ENCODE measurements at places on chromosomes 6 and 20.

DNA sequence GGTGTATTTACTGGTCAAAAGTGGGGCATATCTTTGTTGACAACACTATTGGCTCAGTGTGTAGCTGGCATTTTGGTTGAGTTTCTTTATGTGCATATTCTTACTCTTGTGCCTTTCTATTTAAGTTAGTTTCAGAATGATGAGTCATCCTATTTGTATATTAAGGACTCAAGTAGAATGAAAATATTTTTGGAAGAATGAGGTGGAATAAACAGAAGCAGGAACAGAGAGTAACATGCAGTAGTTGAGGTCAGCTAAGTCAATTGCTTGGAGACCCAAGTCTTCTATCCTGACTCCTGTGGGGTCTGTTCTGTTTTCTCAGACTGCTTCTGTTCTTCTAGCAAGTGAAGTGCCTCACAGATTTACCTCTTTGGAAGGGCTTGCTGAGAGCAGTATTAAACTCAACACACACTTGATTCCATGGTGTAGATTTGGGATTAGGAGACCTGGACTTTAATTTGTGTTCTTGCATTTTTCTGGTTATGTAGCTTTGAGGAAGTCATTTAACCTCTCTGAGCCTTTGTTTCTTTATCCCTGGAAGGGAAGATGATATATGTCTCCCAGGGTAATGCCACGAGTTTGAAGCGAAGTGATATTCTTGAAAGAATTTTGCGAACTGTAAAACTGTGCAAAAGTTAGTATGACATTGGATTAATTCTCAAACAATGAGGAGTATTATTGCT lies 324.3 kb downstream of the QKI start:
- DNase-seq = no peak

DNA sequence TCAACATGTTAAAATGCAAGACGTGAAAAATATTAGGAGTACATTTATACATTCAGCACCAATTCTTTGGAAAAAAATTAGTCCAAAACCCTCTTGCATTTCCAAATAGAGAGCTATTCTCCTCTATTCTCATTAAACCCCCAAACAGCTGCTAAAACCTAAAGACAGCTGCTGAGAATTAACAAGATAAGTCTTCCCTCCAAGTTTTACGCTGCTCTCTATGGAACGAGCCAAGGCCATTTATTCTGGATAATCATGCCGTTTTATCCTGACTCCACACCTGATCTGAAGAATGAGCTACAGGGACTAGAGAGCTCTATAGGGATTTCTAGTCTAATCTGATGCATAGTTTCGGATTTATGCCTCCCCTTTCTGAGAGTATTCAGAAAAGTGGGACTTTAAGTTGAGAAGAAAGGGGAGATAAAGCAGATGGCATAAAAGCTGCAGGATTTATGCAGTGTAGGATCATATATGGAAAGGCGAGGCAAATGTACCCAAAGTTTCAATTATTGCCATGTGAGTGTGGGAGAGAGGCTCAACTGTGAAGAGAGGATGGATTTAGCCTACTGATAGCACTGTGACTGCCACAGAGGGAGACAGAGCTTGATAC lies 64.7 kb upstream of the HS3ST5 start:
- no peak for DNase-seq

DNA sequence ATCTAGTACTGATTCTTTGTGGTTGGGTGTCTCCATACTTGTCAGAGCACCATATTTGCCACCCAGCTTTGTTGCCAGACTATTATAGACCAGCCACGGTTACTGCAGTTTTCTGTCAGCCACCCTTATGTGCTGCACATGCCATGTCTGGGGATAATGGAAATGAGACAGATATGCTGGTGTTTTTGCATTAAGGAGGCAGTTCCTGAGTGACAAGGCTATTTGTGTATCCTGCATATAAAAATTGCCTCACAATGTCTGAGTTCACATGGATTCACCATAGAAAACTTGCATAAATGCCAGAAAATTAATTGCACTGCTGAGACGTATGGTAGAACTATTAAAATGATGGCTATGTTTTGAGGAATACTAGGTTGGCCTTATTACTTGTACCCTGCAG lies 51.8 kb downstream of the NKAIN2 start:
- no peak for DNase-seq

DNA sequence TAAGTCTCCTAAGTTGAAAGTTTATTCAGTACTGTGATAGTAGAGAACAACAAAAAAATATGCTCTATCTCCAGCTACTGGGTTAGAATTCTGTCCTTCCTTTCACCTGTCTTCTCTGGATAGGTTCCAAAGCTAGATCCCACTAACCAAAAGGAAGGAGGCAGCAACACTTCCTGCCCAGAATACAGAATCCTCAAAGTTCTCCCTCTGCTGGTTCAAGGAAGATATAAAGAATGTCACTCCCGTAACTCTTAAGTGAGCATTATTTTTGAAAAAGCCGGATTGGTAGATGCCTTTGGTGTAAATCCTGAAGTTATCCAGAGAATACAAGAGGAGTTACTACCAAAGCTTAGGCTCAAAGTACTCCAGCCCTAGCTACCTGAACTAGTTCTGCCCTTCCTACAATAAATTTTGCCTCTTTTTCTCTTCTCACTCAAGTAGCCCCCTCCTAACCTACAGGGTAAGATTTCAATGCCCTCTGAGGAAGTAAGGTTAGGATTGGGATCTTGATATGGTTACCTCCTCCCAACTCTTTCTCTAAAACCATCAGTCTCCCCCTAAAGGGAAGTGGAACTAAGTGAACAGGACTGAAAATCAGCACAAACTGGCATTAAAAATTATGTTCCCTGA lies 26.0 kb upstream of the CRIP3 start:
- no peak for DNase-seq

DNA sequence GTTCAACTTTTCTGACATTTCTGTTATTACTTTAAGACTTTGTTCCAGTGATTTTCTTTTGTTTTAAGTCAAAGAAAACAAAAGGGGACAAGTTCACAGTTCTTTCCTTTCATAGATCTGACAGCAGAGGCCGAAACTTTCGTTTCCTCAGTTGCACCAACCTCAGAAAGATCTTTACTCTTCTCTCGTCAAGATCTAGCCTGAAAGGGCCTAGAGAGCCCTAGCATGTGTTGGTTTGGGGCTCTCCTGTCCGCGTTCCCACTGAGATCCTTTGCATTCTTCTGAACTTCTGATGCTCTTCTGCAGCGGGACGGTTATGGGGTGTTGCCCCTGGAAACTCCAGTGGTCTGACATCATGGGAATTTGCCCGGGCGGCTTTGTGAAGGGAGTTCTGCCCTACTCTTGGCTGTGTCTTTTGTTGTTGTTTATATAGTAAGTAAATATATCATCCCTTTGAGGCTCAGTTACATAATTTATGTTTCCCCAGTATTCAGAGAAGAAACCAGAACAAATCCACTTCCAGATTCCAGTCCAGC lies 129.1 kb downstream of the SASH1 start:
- no peak for DNase-seq

DNA sequence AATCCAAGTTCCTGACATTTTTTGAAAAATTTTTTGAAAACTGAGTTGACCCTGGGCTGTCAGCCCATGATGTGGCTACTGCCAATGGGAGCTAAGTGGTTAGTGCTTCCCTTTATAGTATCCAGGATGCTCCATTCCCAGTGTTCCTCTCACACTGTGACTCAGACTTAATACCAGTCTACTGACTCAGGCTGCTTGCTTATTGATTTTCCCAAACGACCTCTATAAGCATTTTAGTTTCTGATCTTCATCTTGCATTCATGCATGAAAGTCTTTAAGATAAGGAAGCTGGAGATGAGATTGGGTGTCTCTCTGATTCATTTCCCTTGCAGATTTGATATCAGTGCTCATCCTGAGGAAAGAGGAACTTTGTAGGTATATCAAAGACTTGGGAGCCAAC lies 560.0 kb downstream of the TBC1D32 start:
- no peak for DNase-seq

DNA sequence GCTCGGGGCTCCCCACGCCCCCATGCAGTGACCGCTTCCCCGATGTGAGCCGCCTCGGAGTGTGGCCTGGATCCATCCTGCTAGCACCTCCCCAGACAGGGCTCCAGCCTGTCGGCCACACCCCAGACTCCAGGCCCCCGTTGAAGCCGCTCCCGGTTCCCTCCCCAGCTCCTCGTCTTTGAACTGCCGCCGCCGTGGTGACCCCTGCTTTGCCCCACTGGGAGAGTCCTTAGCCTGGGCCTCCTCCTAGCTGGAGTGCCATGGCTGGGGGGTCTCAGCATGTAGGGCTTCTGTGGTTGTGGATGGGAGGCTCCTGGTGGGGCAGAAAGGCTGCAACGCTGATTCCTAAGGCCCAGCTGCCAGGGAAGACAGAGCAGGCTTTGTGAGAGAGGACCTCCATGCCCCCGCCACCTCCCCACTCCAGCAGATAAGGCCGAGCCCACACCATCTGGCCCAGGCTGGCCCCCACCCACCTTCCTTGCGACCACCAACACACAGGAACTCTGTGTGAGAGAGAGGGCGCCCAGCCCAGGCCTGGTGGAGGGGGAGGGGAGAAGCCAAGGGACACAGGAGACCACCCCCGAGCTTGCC lies 11.4 kb downstream of the FOXS1 start:
- no peak for DNase-seq

- no peak for DNase-seq
Observed at GRCh38 chr6:158697811-158698210, 48.0 kb downstream of the SYTL3 start.

GRCh38 chr6:51049288-51049982 lies 230.8 kb downstream of the TFAP2B start:
- DNase-seq = no peak

All from activated CD4-positive, alpha-beta T cell treated with anti-CD3 and anti-CD28 coated beads for 24 hours (primary cell).